ENCODE measurements at places on chromosomes 2 and 18. TPM values are rescaled to one million over a fixed set of nuclear protein-coding genes. Genes with fewer than 3 reads are reported as not detected.

RAB6C gene
- not detected for total RNA-seq

DNA sequence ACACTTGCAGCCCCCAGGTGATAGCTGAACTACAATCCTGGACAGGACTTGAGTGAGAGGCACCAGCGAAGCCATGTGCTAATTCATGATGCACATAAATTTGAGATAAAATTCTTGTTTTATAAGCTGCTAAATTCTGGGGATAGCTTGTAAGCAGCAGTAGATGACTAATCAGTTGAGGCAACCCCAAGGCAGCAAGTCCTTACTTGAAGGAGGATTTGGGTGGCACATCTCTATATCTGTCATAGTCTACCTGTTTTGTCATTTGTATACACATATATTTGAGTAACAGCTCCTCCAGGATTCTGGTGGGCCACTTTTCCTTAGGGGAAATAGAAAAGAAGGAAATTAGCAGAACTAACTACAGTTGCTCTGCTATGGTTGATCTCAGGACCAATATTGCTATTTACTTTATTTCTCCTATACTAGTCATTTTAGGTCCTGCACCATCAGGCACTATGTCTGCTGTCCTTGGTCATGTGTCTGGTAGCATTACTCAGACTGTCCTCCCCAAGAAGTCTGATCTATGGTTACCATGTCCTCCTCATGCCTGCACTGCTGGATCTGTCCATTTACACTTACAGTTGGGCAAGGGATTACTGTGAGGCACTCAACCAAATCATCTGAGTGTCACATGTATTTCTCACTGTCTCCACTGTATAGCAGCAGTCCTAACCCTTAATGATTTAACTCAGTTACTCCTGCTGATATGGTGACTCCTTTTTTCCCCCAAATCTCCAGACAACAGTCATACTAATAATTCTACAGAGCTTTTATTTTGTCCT, 436.0 kb upstream of the CWC22 start:
- H3K27me3 ChIP-seq: no peaks in the 10 kb centered on the region
- no peaks in the 10 kb centered on the region for H3K4me1 ChIP-seq
- no peaks in the 10 kb centered on the region for H3K36me3 ChIP-seq
- no peak for DNase-seq
- no peak overlapping the region for H3K27ac ChIP-seq

GAL3ST2 gene
- not detected for total RNA-seq

DNA sequence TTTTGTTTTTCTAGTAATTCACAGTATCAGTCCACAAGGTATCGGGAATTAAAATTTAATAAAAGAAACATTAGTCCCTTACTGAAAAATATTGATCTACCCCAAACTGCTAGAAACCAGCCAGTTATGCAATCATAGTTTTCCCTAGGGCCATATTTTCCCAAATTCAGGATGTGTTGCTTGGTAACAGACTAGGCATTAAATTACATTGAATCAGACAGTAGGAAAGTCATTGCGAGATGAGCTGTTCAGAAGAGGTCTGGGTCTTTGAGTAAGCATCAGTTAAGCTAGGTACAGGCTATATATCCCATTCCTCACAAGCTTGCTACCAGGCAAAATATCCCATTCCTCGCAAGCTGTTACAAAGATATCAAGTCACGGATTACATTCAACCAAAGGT, 123.0 kb upstream of the CCDC150 start:
- no peaks in the 10 kb centered on the region for H3K36me3 ChIP-seq
- no peak overlapping the region for H3K27ac ChIP-seq
- DNase-seq: no peak
- H3K4me1 ChIP-seq: no peaks in the 10 kb centered on the region
- no peaks in the 10 kb centered on the region for H3K27me3 ChIP-seq
- H3K4me3 ChIP-seq: no peak overlapping the region

GRCh38 chr18:13051950-13052349, 60.8 kb downstream of the CEP192 start:
- no peak for DNase-seq
- H3K27me3 ChIP-seq: no peaks in the 10 kb centered on the region
- H3K27ac ChIP-seq: peak overlapping the region; percentile 38
- H3K4me1 ChIP-seq: no peaks in the 10 kb centered on the region
- no peak overlapping the region for H3K4me3 ChIP-seq

DNA sequence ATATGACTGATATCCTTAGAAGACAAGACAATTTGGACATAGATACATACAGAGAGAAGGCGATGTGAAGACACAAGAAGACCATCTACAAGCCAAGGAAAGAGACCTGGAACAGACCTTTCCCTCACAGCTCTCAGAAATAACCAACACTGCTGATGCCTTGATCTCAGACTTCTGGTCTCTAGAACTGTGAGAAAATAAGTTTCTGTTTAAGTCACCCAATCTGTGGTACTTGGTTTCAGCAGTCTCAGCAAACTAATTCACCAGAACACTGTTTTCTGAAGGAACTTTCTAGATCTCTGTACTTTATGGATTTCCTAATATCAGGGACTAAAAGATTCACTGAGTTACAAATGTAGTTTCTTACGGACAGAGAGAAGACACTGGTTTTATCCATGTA, 58.8 kb downstream of the NAB1 start:
- no peaks in the 10 kb centered on the region for H3K4me1 ChIP-seq
- H3K27me3 ChIP-seq: no peaks in the 10 kb centered on the region
- no peak overlapping the region for H3K4me3 ChIP-seq
- no peaks in the 10 kb centered on the region for H3K36me3 ChIP-seq
- no peak overlapping the region for H3K27ac ChIP-seq

- DNase-seq: no peak
- H3K27ac ChIP-seq: no peak overlapping the region
- H3K4me3 ChIP-seq: no peak overlapping the region
- H3K36me3 ChIP-seq: peaks cover 22% of the 10 kb centered on the region
- H3K27me3 ChIP-seq: no peaks in the 10 kb centered on the region
- H3K4me1 ChIP-seq: peaks cover 9% of the 10 kb centered on the region
Observed at GRCh38 chr2:27135478-27135955, 1.1 kb upstream of the PREB start.

GRCh38 chr2:227462462-227462951, 9.4 kb upstream of the AGFG1 start:
- no peak for DNase-seq
- no peaks in the 10 kb centered on the region for H3K27me3 ChIP-seq
- no peak overlapping the region for H3K4me3 ChIP-seq
- H3K4me1 ChIP-seq: no peaks in the 10 kb centered on the region
- no peak overlapping the region for H3K27ac ChIP-seq

GRCh38 chr2:28063492-28063962, 173.0 kb downstream of the BABAM2 start:
- H3K4me3 ChIP-seq: no peak overlapping the region
- no peaks in the 10 kb centered on the region for H3K4me1 ChIP-seq
- H3K36me3 ChIP-seq: no peaks in the 10 kb centered on the region
- no peak overlapping the region for H3K27ac ChIP-seq
- no peak for DNase-seq

All from left lung (tissue), 14 donors.